ENCODE measurements at places on chromosomes 6 and 20.

- no peak for DNase-seq
Measured at GRCh38 chr6:35775031-35775430, 1.4 kb upstream of the CLPSL2 start.

GRCh38 chr6:163750431-163751031 lies 336.0 kb downstream of the QKI start:
- no peak for DNase-seq

GRCh38 chr20:41171736-41172295 lies 34.5 kb downstream of the PLCG1 start:
- DNase-seq, result no peak

DNA sequence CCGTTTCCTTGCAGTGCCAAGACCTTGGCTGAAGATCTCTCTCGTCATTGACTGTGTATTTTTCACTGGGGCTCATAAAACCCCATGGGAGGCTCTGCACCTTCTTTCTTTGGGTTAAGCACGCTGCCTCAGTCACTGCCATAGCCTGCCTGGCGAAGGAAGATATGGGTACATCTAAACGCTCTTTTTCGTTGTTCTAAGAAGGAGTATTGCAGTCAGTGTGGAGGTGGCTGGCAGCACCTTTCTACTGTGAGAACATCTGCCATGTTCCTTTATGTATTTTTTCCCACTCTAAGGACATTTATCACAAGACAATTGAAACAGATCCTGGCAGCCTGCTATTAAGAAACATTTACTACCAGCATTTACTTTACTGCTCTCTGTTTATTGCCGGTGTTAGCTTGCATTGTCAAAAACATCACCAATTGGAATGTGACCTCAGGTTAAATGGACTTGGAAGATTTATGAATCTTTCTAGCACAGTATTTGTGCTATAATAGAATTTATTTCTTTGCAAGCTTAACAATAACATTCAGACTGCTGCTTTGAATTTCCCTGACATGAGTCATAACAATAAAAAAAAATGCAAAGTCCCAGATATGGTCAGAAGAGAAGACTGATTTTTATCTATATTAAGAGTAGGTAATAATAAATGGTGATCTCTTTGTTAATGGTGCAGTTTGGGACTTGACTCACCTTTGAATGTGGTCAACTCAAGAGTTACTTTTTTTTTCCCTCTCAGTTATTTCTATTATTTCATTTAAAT lies 62.2 kb upstream of the CLDN20 start:
- DNase-seq, result no peak

DNA sequence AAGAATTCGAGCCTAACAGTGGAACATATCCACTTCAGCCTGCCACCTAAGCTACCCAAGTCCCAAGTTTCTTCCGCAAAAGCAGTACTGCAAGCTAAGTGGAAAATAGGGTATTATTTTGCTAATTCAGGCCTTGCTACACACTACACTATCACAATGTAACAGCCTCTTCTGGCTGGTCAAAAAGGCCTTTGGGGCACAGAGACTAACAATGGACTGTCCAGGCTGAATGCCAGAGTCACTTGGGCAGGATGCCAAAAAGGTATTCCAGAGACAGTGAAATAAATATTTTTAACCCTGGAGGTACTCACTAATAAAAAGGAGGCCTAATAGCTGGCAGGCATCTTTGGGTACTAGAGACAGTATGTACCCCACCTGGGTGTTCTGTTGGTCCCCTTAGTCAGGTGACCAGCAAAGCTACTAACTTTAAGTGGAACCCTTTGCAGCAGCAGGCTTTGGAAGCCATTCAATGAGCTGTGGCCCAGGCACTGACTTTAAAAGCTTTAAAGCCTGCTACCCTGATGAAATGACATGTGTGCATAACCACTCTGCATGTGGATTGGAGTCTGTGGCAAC lies 692.1 kb downstream of the HTR1B start:
- no peak for DNase-seq

- no peak for DNase-seq
Measured at GRCh38 chr6:170281331-170282292, 9.3 kb downstream of the DLL1 start.

- DNase-seq, result no peak
Measured at GRCh38 chr6:63635215-63635587, 401 bp upstream of the PHF3 start.

DNA sequence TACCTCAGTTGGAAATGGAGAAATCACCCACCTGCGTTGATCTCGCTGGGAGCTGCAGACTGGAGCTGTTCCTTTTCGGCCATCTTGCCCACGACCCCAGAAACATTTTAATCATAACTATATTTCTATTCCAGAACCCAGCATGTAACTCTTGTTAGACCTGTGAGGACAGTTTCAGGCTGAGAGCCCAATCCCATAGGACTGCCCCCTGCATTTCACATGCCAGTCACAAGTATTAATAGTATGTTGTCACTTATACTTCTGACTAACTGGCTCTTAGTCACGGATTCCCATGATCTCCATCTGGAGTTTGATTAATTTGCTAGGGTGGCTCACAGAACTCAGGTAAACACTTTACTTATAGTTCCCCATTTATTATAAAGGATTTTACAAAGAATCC lies 96.0 kb upstream of the PRND start:
- no peak for DNase-seq

- DNase-seq, result peak; percentile 91
Measured at GRCh38 chr6:167113935-167114910, 8.7 kb upstream of the CCR6 start.

DNA sequence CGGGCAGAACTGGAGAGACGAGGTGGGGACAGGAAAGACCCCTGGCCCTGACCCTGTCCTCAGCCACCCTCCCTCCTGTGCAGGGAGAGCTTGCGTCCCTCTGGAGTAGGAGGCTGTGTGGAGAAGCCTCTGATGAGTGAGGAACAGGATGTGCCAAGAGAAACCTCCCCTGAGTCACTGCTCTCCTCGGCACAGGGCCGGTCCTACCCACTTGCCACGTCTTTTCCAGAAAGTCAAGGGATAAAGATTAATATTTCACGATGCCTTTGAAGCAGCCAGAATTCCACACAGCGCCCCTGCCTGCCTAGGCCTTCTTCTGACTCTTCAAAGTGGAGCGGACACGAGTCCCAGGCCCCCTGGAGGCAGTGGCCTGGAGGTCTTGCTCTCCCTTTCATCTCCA lies 34.9 kb upstream of the THBS2 start:
- no peak for DNase-seq

GRCh38 chr20:24445510-24446170 lies 23.8 kb upstream of the SYNDIG1 start:
- no peak for DNase-seq

GRCh38 chr6:106227612-106228507 lies 97.7 kb downstream of the ATG5 start:
- no peak for DNase-seq

All from GM10248 (cell line).